Activated naive CD4-positive, alpha-beta T cell treated with anti-CD3 and anti-CD28 coated beads, Interleukin-2, amount 50 U/mL, for 16 hours (primary cell): ENCODE measurements at places on chromosomes 4 and X.

- DNase-seq, result no peak
Observed at GRCh38 chr4:184114431-184114830, 103.2 kb downstream of the ENPP6 start.

DNA sequence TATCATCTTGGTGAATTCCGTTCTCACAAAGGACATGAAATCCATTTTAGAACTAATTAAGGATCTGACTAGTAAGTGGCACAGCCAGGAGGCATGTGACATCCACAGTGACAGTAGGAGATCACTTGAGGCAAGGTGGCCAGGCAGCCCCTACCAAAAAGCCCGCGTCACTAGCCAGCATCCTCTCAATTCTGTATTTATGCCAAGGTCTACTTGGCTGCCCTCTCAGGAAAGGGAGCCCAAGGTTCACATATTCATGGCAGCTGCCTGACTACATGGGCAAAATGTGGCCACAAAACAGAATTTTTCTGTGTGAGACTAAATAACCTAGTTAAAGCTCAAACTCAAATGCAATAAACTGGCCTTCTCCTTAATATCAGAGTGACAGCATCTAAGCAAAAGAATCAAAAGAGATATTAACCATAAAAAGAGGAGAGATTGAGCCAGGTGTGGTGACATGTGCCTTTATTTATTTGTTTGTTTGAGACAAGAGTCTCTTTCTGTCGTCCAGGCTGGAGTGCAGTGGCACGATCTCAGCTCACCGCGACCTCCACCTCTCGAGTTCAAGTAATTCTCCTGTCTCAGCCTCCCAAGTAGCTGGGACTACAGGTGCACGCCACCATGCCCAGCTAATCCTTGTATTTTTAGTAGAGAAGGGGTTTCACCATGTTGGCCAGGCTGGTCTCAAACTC, 51.5 kb downstream of the SLC9A7 start:
- no peak for DNase-seq

- DNase-seq, result no peak
Observed at GRCh38 chr4:17898553-17899055, 87.8 kb downstream of the NCAPG start.

DNA sequence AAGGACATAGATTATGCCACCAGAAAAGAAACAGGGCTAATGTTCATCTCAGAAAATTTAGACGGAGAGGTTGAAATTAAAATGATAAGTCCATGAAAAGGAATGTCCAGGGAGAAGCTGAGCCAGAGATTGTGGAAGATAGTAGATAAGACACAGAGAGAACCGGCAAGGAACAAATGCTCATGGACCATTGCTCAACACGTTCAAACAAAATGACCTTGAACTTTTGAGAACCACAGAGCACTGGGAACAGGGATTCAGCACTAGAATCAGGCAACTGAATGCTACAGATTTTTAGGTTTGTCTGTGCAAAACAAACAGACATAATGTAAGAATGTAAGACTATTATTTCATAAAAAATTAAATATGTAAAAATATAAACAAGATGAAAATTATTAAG, 206.3 kb downstream of the PDGFC start:
- no peak for DNase-seq

GRCh38 chr4:94766856-94767255, 9.1 kb downstream of the BMPR1B start:
- no peak for DNase-seq

DNA sequence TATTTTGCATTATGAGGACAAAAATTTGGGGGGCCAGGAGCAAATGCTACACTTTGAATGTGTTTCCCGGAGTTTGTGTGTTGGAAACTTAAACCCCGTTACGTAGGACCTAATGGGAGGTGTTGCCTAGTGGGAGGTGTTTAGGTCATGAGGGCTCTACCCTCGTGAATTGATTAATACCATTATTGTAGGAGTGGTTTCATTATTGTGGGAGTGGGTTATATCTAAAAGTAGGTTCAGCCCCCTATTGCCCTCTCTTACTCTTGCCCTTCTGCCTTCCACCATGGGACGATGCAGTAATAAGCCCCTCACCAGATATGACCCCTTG, 15.5 kb downstream of the UBA6 start:
- DNase-seq, result no peak

DNA sequence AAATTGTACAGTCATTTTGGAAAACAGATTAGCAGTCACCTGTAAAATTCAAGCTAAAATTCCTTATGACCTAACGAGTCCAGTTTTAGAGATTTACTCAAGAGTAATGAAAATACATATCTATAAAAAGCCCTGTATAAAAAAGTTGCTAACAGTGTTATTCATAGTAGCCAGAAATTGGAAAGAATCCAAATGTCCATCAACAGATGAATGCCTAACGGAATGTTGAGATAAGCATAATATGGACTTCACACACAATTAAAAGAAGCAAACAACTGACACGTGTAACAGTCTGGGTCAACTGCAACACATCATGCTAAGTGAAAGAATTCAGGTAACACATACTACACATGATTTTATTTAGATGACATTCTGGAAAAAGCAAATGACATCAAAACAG, 584.8 kb upstream of the AGA start:
- DNase-seq, result no peak
